ENCODE measurements at places on chromosomes 7 and 10.

GRCh38 chr7:70068531-70068930 is 470.3 kb downstream of the AUTS2 start:
- DNase-seq: no peak

DNA sequence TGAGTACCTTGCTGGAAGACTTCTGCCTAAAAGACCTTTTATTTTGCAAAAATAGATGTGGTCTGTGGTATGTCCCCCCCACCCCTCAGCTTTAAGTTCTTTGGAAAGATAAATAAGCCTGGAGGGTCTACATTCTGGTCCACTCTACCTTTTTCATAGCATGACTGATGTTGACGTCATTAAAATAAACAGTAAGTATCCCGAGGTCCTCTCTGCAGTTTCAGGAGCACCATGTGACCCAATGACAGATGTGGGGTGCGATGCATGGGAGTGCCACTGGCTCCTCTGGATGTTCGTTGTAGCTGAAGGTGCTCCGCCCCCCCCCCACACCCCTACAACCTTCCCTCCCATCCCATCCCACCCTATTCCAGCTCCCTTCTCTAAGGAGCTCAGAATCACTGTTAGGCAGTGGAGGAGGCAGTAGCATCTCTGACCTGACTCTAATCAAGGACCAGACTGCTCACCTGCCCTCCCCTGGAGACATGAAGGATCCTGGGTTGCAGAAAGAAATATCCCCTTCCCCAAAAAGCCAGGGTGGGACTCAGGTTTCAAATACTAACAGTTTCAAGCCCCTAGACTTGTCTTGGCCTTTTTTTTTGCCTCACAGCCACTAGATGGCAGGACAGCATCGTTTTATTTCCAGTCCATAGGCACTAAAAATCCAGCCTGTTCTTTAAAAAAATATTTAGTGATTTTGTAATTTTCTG is 25.1 kb downstream of the CASP7 start:
- DNase-seq: peak; percentile 4

DNA sequence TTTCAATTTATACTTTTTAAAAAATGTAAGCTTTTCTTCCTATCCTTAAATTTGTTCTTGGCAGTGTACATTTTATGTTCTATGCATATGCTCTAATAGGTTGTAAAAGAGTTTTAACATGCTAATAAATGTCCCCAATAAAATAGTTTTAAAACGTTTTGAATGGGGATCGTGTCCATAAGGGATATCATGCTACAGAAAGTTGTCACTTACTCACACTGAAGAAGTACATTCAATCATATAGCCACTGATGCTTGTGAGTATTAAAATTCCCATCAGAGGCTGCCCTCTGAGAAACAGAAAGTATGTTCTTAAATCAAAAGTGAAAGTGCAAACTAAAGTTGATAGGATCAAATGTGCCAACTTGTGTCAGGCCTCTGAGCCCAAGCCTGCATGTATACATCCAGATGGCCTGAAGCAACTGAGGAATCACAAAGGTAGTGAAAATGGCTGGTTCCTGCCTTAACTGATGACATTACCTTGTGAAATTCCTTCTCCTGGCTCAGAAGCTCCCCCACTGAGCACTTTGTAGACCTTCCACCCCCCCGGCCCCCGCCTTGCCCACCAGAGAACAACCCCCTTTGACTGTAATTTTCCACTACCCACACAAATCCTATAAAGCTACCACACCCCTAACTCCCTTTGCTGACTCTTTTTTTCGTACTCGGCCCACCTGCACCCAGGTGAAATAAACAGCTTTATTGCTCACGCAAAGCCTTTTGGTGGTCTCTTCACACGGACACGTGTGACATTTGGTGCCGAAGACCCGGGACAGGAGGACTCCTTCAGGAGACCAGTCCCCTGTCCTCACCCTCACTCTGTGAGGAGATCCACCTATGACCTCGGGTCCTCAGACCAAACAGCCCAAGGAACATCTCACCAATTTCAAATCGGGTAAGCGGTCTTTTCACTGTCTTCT is 877 bp upstream of the NOD1 start:
- DNase-seq: no peak

DNA sequence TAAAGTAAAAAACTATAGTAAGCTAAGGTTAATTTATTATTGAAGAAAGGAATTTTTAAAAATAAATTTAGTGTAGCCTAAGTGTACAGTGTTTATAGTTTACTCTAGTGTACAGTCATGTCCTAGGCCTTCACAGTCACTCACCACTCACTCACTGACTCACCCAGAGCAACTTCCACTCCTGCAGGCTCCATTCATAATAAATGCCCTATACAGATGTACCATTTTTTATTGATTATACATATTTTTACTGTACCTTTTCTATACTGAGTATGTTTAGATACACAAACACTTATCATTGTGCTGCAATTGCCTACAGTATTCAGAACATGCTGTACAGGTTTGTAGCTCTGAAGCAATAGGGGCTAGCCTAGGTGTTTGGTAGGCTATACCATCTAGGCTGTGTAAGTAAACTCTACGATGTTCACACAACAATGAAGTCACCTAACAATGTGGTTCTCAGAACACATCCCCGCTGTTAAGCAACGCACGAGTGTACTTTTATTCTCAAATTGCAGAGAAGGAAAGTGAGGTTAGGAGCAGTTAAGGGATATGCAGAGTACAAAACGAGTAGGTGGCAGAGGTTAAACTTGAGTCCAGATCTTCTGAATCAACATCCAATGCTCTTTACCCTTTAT is 38.9 kb upstream of the PLCE1 start:
- no peak for DNase-seq

DNA sequence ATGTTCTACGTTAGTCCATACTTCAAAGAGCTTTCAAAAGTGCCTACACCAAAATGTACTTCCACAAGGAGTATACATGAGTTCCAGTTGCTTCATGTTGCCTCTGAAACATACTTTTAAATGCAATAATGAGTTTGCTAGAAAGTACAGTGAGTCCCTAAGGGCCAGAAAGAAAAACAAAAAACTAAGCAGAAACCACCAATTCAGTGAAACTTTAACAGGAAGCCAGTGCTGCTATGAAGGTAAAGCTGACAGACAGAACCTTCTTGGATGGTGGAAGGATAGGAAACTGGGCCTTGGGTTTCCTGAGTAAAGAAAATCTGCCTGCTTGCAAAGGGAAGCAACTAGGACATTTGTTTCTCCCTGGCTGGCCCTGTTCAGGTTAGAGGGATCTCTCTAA is 104.2 kb downstream of the CTTNBP2 start:
- no peak for DNase-seq

GRCh38 chr7:129782818-129783583 is 169.8 kb downstream of the UBE2H start:
- DNase-seq: no peak

DNA sequence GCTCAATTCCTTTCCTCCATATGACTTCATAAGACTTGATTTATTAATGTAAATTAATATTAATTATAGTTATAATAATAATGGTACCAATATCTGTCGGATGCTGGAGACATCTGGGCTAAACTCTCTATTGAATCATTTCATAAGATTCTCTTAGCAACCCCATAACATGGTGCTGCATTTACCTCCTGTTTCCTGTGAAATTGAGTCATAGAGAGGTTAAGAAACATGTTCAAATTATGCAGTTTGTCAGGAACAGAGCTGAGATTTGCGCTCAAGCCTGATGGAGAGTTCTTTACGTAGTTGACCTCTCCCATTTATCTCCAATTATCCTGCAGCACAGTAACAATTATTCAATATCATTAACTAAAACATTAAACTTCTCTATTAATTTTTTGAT is 621.8 kb upstream of the FZD8 start:
- no peak for DNase-seq
